ENCODE measurements at places on chromosomes 12 and 14.

DNA sequence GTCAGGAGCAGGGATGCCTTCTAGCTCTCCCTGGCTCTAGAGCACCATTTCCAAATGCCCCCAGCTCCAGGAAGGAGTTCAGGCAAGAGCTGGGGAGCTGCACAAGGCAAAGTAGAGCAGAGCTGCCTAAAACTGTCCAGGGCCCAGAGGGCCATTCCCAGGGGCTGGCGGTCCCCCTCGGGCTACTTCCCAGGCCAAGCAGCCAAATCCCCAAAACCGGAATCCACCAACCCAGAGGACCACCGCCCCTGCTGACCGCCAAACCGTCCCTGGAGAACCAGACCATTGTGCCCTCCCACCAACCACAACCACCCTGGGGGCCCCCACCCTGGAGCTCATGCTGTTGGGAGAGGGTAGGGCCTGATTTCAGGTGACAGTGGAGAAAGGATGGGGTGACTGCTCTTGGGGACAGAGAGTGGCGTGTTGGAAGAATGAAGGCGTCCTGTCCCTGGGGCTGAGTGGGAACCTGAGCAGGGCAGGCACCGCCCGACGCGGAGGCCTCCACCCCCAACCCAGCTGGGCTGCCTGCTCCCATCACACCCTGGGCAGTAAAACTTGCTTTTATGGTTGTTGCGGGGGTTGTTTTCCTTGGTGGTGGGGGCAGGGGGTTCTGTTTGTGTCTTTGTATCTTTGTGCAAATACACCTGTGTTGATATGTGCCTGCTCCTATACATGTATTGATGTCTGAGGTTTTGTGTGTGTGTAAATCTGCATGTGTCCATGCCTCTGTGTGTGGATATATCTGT lies 24.0 kb upstream of the KRT78 start:
- DNase-seq = no peak

DNA sequence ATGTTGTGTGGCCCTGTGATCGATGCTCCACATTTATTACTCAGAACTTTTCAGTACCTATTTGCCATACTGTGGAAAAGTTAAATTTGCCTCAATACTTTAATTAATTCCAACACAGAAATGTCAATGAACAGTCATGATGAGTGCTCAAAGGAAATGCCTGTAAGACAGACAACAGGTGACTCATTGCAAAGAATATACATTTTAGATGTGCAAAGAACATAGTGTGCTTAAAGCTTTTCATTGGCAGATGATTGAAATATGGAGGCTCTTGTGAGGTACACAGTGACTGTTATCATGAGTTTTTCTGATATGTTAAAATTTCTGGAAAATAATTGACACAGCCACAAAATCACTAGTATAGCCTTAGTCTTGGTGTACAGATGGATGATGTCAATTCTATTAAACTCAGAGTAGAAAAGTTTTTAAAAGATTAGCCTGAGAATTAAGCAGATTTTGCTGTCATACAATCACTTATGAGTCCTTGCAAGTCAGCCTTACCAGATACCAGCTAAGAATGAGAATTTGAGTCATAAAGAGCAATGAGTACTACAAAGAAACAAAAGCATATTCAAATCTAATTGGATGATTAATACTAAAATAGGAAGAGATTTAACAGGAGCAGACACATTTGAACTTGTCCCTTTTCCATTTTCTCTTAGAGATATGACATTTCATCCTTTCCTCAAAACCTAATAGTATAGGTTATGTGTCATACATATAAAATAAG lies 544.1 kb downstream of the KCNH5 start:
- no peak for DNase-seq

DNA sequence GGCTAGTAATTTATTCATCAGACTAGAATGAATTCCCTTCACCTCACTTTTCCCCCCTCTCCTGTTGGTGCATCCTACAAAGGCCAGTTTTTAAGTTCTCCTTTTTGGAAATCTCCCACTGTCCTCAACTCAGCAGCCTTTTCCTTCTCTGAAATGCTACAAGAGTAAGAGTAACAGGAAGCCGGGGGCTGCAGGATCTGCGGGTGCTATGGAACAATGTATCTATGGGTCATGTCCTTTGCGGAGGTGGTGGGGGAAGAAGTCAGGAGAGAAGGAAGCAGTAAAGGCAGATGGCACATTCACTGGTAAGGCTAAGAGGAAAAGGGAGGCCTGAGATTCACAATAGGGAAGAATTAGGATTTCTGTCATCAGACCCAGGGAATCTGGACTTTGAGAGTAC lies 22.2 kb upstream of the TESC start:
- no peak for DNase-seq

DNA sequence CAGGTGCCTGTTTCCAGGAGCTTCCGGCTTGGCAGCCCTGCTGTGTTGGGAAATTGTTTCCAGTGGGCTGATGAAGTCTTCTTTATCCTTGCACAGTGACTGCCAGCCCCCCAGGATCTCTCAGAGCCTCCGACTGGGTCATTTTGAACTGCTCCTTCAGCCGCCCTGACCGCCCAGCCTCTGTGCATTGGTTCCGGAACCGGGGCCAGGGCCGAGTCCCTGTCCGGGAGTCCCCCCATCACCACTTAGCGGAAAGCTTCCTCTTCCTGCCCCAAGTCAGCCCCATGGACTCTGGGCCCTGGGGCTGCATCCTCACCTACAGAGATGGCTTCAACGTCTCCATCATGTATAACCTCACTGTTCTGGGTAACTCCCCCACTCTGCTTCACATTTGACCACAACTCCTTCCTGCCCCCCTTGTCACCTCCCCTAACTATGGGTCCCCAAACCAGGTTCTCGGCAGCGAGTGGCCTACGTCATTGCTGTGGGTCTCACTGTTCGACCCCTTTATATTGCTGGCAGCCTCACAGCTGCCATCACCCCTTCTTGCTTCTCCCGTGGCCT lies 2.3 kb downstream of the LAG3 start:
- DNase-seq = no peak

DNA sequence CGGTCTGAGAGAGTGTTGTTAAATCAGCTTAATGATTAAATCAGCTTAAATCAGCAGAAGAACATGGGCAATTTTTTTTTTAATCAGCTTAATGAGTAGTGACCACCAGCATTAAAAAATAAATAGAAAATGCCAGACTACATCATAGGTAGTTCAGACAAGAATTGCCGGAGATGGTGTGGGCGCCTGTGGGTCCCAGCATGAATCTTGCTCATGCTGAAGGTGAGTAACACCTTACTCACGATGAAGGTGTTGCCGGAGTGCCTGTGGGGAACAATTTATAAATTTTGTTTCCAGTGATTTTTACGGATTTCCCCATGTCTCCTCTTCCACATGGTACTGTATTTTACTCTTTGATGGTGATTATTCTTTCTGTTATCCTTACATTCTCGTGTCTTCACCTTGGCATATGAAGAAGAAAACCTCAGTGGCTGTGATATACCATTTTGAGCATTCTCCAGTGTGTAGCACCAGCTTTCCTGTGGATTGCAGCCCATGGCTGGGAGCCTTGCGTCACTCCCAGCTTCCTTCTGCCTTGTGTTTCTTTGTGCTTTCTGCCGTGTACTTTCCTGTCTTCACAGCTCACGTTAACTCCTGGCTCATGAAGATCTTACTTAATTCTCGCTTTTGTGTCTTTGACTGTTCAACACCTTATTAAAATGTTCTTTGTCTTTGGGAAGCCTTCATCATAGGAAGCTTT lies 4.7 kb downstream of the TDRD9 start:
- DNase-seq = no peak

DNA sequence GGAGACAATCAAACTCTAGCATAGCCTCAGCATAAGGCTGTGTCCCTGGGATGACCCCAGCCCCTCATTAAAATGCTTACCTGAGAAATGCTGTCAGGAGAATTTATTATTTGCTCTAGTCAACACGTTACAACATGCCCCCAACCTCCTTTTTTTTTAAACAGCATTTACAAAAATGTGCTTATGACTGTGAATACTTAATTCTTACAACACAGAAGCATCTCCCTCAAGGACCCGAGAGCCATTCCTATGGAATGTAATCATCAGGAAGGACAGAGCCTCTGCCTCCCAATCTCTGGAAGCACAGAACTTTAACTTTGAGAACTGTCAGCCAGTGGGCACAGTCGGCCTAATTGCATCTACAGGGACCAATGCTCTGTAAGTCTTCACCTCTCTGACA lies 136.6 kb upstream of the OVCH1 start:
- no peak for DNase-seq

- DNase-seq = no peak
These were observed 199.1 kb downstream of the GLT1D1 start for GRCh38 chr12:129052373-129052772.

- no peak for DNase-seq
These were observed 8.1 kb downstream of the TXNRD1 start for GRCh38 chr12:104223712-104224111.

DNA sequence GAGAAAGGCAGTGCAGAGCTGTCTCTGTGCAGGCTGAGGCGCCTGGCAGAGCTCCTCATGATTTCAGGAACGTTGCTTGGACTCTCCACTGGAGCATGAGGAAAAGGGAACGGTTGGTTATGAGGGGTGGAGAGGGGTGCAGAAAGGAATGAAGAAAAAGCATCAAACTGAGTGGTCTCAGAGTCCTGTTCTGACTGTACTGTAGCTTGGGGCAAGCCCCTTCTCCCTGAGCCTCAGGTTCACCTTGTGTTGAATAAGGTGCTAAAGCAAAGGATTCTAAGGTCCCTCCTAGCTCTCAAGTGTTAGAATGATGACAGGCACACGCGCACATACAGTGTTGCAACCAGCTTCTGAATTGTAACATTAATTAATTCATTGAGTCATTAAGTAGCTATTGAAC lies 125.2 kb upstream of the PARP11 start:
- DNase-seq = no peak

- no peak for DNase-seq
These were observed 30.6 kb upstream of the KICS2 start for GRCh38 chr12:64252681-64253080.

DNA sequence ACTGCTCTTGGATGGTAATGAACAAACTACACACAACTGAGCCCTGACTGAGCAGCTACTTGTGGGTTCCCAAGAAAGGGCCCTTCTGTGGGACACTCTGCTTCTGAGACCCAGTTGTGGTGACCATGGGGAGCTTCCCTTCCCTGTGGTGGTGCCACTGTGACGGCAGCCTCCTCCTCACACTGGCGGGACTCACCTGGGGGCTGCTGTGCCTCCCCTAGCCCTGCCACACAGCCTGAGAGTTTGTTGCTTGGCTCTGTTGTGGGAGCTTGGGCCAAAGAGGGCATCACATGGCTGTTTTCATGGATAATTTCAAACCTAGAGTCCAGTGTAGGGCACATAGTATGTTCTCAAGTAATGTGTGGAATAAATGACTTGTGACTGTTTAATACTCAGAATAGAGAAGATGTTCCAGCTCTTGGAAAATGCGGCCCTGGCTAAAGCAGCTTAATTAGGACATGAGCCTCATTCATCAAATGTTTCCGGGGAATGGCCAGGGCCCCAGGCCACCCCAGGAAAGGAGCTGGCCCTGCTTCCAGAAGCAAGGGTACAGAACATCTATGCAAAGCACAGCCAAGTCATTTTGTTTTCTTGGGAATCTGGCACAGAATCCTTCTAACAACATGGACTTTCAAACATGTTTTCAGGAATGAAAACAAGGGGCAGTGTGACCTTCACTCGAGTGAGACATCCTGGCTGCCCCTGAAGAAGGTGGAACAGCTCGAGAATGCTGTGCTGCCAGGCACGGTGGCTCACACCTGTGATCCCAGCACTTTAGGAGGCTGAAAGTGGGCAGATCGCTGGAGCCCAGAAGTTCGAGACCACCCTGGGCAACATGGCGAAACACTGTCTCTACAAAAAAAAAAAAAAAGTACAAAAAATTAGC lies 21.2 kb downstream of the ZFYVE21 start:
- no peak for DNase-seq

DNA sequence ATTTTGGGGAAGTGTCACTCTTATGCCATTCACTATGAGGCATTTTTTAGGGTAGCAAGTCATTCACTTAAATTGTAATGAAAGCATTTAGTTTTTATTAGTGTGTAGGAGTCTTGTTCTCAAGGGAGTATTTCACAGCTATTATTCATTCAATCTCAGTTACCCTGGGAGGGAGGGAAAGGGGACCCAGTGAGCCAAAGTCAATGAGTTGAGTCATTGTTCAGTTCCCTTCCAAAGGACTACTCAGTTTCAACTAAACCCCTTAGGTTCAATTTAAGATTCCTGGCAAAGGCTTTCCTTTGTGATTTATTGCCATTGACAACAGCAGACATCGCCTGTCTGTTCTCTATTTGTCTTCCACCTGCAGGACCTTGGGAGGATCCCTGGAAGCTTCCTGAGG lies 29.3 kb upstream of the RASSF8 start:
- DNase-seq = no peak

- DNase-seq = no peak
These were observed 557.0 kb downstream of the SLC6A15 start for GRCh38 chr12:84355561-84355960.

DNA sequence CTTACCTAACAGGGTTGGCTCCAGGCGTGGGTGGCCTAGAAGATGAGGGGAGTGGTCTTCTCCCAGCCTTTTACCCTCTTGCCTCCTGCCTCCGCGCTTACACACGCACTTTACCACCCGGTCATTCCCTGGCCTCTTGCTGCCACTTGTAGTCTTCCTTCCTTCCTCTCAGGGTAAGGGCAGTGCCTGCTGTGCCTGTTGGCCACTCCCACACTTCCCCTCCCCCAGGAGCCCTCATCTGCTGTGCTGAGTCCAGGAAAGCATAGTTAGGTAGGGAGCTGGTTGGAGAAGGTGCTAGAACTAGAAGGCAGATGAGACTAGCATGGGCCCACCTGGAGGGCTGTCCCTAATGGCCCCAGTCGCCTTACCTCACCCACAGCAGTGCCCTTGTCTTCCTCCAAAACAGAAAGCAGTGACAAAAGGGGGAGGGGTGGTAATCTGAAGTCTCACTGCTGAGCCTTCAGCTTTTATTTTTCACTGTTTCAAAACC lies 54.3 kb upstream of the SRSF5 start:
- no peak for DNase-seq

GRCh38 chr12:76927170-76927784 lies 48.5 kb upstream of the CSRP2 start:
- peak; percentile 28 for DNase-seq

GRCh38 chr12:57935839-57936512 lies 5.4 kb upstream of the ATP23 start:
- DNase-seq = peak; percentile 87

GRCh38 chr12:13372386-13372785 lies 175.9 kb downstream of the EMP1 start:
- DNase-seq = no peak

DNA sequence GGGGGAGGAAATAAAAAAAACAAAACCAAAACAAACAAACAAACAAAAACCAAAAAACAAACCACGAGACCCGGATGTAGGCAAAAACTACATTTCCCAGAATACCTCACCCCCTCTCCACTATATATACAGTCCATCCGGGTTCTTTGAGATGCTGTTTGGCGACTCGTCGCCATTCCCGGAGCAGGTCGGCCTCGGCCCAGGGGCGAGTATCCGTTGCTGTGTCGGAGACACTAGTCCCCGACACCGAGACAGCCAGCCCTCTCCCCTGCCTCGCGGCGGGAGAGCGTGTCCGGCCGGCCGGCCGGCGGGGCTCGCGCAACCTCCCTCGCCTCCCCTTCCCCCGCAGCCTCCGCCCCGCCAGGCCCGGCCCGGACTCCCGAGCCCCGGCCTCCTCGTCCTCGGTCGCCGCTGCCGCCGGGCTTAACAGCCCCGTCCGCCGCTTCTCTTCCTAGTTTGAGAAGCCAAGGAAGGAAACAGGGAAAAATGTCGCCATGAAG lies at the start of gene RNF10:
Gene RNF10 (plus strand): TSS at position 154 of the 500 bp plus-strand sequence. CDS start 456 bp downstream, outside the sequence.
- peak; percentile 47 for DNase-seq

- no peak for DNase-seq
These were observed 197.7 kb upstream of the STXBP6 start for GRCh38 chr14:25247609-25248008.

- no peak for DNase-seq
These were observed 159.9 kb downstream of the DUSP6 start for GRCh38 chr12:89192429-89192828.

- no peak for DNase-seq
These were observed 33.5 kb downstream of the TSHR start for GRCh38 chr14:80988735-80989429.

All from stimulated activated CD4-positive, alpha-beta T cell treated with anti-CD3 and anti-CD28 coated beads, Interleukin-12 subunit alpha, Interleukin-12 subunit beta, amount 100 ng/mL, for 48 hours (primary cell).